ENCODE measurements at places on chromosomes 7 and 10.

GRCh38 chr10:114526126-114526503 lies 121.8 kb upstream of the AFAP1L2 start:
- DNase-seq = no peak

GRCh38 chr10:34780818-34781380 lies 34.2 kb downstream of the PARD3 start:
- DNase-seq = no peak

DNA sequence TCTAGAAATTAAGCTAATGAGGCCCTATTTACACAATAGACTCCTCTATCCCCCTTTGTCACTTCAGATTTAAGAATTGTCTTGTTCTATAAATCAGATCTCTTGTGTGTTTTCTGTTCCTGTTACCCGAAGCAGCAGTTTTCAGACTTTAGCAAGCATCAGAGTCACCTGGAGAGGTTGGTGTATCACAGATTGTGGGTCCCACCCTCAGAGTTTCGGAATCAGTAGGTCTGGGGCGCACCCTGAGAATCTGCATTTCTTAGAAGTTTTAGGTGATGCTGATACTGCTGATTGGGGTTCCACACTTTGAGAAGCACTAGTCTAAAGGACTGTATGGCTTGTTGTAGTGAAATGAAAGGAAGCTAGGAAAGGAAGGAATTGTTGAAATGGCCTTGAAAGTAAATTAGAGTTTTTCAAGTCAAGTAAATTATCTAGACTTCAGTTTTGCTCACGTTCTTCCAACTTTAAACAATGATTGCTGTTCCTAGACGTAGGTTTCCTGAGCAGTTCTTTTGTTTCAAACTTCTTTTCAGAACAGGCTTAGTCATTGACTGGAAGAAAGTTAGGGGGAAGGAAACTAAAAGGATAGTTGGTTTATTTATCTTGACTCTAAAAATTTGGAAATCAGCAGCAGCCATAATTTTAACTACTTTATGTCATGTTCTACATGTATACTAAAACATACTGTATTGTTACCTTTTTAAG lies 15.7 kb downstream of the BPGM start:
- DNase-seq = no peak

DNA sequence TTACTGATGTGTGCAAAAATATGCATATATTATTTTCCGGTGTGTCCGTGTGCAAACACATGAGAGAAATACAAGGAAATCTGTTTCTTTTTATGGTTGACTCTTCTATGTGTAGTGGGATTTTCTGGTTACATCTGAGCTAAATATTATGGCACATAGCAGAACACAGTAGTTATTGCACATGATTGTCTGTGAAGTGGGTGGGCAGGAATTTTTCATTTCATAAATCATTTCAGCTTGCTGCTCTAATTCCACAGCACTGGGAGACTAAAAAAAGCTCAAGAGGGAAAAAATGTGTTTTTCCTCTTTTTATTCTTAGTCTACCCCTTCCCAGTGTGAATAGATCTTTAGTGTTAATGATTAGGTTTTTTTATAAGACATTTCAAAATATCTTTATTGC lies 197.9 kb downstream of the MBL2 start:
- DNase-seq = no peak

- no peak for DNase-seq
Observed at GRCh38 chr7:106959753-106960152, 84.8 kb upstream of the PRKAR2B start.

- DNase-seq = no peak
Observed at GRCh38 chr10:52082307-52082706, 231.8 kb upstream of the DKK1 start.

DNA sequence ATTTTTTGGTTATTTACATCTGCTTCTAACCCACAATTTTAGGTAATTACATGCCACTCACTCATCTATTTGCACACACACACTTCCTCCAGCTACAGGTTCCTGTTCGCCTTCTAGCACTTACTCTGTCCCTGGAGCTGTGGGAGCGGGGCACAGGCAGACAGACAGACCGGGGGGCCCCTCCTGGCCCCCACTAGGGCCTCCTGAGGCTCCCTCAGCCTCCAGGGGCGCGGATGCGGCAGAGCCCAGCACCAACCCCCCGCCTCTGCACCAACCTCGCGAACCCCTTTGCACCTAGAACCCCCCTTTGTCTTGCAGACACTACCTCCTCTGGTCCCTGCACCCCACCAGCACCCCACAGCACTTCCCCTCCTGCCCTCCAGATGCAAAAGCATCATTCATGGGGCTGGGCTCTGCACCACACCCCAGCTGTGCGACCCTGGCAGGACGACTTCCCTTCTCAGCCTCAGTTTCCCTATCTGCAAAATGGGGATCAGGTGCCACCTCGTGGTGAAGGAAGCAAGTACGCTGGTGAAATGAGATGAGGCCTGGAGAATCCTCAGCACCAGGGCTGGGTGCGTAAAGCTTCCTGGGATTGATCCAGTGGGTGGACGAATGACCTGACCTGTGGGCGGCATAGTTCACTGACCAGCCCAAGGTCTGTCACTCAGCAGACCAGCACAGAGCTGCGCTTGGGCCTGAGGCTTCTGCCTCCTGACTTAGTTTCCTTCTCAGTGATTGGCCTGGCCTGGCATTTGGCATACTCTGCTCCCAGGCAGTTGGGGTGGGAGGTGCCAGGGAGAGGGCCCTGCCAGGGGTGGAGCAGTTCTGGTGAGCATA lies 37.9 kb downstream of the ELFN1 start:
- no peak for DNase-seq

DNA sequence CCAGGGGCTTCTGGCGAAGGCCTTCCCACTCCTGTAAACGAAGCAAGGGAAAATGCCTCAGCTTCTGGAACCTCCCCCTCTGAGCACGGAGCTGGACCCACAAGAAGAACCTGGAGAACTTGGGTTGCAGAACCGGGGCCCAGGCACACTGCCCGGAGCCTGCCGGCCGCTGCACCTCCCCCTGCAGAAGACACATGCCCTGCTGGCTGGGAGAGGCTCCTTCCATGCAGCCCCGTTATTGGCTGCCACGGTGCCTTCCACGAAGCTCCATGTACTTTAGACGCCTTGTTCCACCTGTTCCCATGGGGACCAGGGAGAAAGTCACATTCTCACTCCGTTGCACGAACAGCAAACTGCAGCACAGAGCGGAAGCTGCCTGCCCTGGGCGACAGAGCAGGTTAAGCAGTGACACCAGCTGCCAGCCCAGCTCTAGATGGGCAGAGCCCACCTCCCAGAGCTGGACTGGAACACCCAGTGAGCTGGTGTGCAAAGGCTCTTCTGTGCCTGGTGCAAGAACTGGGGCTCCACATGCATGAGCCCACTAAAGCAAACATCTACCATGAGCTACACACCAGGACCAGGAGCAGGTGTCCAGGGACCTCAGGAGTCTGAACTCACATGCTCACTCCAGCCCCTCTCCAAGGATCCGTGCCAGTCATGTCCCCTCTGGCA lies 70.1 kb downstream of the TNS3 start:
- no peak for DNase-seq

- DNase-seq = no peak
Observed at GRCh38 chr10:88198023-88198422, 334.6 kb downstream of the PTEN start.

GRCh38 chr7:95675016-95675415 lies 78.7 kb upstream of the PDK4 start:
- DNase-seq = no peak

DNA sequence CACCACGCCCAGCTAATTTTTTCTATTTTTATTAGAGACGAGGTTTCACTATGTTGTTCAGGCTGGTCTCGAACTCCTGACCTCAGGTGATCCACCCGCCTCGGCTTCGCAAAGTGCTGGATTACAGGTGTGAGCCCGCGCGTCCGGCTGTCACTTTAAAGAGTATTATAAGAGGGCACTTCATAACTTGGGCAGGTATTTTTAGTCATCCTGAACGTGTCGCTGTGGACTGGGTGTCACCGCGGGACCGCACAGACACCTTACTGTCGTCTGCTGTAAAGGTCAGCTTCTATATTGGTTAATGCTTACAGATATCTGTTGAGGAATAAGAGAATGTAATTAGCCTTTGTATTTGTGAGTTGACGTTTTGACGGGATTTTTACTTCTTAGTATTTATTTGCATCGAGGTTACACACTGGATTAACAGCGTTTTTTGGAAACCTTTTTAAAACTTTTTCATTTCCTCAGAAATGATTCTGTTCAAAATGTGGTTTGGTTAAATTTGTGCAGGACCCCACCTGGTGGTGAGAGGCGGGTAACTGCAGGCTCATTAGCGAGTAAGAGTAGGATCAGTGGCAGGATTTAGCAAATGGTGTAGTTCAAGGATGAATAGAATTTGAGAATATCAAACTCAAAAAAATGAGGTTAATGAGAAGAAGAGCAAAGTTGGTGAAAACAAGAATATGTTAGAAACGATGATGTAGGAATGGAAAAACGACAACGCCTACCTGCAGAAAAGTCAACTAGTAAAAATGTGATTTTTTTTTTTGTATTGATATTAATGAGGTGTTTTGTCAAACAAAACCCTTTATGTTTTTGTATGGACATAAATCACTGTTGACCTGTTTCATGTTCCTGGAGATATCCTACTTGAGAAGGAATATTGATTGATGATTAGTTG lies 3.2 kb downstream of the DNAJB6 start:
- peak; percentile 53 for DNase-seq

DNA sequence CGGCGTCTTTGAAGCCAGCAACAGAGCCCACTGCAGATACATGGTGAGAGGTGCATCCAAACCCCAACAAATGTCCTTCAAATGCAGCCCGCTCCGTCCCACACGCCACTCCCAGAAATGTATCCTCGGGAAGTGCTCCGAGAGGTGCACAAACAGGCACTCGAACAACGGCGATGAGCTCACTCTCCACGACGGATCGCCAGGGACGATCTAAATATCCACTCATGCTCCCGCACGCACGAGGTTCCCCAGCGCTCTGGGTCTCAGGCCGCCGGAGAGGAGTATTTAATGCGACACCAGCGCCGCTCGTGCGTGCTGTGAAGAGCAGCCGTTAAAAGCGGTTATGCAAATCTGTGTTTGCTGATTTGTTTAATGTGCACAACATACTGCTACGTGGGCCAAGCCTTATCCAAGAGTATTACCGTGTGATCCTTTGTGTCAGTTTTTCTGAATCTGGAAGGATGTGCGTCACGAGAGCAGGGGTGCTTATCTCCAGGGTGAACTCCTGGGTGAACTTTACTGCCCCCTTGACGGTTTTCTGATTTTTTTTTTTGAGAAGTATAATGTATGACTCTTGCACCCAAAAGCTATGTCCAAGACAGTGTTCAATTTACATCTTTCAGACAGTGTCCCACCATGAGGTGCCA lies 48.5 kb upstream of the PPP2R2D start:
- no peak for DNase-seq

DNA sequence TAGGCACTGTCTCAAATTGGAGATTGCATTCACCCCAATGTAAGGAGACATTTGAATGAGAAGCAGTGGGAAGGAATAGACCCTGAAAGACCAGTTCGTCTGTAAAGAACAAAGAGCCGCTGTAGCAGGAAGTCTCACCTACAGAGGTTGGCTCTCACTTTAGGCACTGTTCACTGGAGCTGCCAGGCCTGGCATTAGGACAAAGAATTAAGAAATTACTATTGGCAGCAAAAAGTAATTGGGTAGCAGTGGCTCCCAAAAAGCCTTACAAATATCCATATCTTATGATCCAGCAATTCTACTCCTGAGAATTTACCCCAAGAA lies 10.5 kb upstream of the TEX36 start:
- no peak for DNase-seq

DNA sequence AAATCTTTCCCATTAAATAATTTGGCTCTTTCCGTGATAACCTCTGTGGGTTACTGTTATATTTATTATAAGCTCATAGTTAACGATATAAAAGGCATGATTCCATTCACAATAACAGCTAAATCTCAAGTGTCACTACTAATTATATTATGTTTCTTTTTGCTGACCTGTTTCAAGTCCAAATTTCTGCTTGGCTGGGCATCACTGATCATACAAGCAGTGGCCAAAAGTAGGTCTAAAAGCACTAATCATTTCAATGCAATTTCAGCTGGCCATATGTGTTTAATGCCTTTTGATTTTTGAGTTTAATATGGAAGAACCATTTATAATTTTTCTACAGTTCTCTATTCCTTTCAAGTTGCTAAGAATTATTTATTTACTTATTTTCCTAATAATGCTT lies 110.7 kb downstream of the SEMA3A start:
- DNase-seq = no peak

- no peak for DNase-seq
Observed at GRCh38 chr7:47355684-47356083, 226.2 kb downstream of the TNS3 start.

Data from HCT116 (cell line).